ENCODE measurements at places on chromosomes 5 and 9.

GRCh38 chr5:73780302-73781080 lies 154.5 kb downstream of the ARHGEF28 start:
- DNase-seq, result no peak

DNA sequence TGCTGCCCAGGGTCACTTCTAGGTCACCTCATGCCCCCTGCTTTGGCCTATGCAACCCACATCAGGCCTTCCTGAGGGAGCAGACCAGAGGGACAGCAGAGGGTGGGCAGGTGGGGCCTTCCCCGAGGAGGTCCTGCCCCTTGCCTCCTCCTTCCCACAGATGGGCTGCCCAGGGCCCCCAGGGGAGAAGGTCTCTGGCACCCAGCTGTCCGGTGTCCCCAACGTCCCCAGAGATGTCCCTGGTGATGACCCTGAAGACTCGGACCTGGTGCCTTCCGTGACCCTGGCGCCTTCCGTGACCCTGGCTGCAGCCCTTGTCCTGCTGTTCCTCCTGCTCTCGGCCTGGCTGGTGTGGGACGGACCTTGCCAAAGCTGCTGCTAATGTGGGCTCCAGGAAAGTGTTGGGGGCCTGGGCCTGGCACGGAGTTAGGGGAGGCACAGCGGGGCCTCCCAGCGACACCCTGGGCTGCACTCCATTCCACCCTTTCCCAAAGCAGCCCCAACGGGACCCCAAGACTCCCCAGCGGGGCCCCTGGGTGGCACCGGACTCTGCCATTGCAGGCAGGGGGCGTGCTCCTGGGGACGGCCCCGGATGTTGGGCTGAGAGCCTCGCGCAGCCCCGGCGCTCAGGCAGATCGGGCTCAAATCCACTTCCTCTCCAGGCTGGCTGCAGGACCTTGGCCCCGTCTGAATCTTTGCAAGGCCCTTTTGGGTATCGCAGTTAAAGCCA lies 6.8 kb upstream of the SLC2A6 start:
- no peak for DNase-seq

GRCh38 chr5:102815540-102816332 lies 60.6 kb downstream of the PAM start:
- DNase-seq, result no peak

- no peak for DNase-seq
These were observed 34.3 kb downstream of the DBH start for GRCh38 chr9:133670466-133670865.

DNA sequence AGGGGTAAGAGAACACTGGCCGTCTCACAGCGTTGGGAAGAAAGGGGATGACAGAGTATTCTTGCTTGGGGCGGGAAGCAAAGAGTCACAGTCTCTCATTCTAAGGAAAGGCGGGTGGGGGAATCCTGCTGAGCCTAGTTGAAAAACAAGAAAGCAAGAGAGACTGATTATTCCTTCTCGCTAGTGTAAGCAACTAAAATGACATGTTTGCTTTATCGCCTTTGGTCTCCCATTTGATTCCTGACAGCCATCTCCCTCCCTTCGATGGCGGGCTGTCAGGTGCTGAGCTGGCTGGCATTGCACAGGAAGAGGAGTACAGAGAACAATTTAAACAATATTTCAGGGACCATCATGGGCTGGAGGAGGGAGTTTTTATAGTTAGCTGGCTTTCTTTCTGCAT lies 331.3 kb downstream of the ASTN2 start:
- no peak for DNase-seq

GRCh38 chr5:137372016-137372772 lies 126.9 kb downstream of the SPOCK1 start:
- no peak for DNase-seq

DNA sequence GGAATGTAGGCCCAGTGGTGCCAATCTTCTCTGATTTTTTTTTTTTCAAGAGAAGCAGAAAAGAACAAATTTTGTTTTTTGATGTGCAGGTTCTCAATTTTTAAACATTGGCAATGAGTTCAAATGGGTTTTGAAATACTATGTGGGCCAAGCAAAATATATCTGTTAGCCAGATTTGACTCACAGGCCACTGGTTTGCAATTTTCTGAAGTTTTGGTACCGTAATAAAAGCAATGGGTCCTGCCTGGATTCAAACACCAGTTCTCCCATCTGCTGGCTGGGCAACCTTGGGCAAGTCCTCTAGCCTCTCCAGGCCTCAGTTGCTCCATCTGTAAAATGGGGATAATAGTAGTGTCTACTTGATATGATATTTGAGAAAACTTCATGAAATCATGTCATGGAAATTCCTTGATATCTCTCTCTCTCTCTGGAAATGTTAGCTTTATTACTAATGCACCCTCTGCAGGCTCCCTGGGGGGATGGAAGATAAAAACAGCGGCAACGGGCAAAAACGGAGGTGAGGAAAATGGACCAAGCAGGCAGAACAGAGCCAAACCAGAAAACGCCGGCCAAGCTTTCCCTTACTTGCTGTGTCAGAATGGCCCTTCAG lies 63.4 kb downstream of the SMIM23 start:
- no peak for DNase-seq

GRCh38 chr9:117828466-117828865 lies 124.3 kb downstream of the TLR4 start:
- no peak for DNase-seq

- DNase-seq, result no peak
These were observed 269.4 kb upstream of the IRX1 start for GRCh38 chr5:3325972-3326840.

DNA sequence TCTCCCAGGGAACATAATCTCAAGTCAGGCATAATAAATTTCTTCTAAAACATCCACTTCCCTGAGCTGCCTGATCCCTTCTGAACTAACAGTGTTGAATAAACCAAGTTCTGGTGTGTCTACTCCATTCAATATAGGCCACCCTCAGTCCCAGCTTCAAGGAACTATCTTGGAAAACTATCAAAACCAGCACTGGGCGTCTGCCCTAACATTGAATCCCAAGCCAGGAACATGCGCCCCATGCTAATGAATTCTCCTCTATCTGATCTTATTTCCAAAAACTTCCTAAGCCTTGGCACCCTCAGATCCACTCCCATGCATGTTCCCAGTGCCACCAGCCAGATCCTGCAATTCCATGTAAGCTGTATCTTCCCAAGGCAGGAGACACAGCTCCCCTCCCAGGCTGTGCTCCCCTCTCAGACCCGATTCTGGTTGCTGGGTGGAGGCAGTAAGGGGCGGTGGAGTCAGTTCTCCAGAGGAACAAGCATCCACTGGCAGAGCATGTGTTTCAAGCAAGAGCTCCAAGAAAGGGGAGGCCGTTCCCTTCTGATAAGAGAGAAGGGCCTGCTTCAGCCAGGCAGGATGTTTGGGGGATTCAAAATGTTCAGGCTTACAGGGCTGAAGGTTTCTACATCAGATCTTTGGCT lies 13.1 kb upstream of the FOXI1 start:
- DNase-seq, result no peak

DNA sequence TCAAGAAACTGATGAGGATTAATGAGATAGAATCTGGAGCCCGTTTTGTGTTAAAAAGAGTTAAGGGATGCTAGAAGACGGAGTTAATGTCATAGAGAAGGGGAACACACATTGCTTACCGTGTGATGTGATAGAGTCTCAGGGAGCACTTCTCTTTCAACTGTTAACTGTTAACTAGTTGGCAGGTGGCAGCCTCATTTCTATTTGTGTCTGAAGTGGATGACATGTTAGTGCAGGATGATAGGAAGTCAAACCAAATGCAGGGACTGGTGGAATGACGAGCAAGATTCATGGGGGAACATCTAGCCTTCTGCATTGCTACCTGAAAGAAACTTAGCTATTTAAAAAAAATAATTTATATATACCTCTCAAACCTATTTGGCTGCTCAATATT lies 222.7 kb downstream of the MAST4 start:
- DNase-seq, result no peak

- DNase-seq, result no peak
These were observed 637.1 kb upstream of the CCNG1 start for GRCh38 chr5:162800301-162800700.

DNA sequence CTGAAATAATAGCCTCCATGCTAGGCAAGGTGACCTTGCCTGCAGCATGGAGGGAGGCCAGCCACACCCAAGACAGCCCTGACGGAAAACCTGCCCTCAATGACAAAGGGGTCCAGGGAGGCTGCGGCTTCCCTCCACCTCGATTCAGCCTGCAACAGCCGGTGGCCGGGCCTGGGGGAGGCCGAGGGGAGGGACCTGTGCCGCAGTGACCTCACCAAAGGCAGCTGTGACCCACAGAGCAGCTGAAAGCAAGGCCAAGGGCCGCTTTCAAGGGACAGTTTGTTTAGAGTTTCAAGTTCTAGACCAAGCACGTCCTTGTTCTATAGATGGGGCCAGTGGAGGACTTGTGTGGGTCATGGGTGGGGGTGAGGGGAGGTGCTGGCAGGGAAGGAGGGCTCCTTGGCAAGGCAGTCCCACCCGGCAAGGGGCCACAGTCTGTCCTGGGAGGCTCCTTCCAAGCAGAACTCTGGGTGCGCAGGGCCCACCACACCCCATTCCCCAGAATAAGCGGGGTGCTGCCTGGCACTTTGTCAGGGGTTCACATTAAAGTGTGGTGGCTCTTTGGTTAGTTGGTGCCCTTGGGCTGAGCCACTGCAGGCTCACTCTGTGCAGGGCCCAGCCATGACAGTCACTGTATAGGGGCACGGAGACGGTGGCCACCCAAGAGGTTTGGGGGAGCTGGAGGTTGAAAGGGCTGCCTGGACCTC lies 226.5 kb downstream of the FANCC start:
- no peak for DNase-seq

GRCh38 chr5:165282491-165282890 lies 1777.1 kb downstream of the MAT2B start:
- DNase-seq, result no peak

GRCh38 chr5:172223901-172224873 lies 30.2 kb downstream of the EFCAB9 start:
- no peak for DNase-seq

DNA sequence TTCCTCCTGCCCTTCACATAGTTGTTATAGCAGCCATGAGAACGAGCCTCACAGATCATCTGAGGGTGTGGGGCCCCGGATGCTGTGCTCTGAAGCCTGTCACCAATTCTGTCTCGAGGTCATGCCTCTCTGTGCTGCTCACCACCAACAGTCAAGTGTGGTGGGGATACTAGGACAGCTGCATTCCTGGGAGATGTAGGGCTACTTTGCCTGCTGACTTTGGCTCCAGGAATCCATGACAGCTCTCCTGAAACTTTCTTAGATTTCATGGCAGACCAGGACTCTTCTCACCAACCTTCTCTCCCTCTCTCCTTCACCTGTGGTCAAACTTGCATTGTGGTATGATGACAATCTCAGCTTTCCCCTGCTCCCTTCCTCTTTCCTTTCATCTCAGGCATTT lies 395.9 kb downstream of the PSAT1 start:
- DNase-seq, result no peak

GRCh38 chr5:1638658-1639400 lies 115.1 kb upstream of the LPCAT1 start:
- no peak for DNase-seq

- no peak for DNase-seq
These were observed 53.1 kb downstream of the ADAMTS2 start for GRCh38 chr5:179292202-179292601.

GRCh38 chr5:142801495-142801871 lies 31.3 kb downstream of the ARHGAP26 start:
- DNase-seq, result no peak

DNA sequence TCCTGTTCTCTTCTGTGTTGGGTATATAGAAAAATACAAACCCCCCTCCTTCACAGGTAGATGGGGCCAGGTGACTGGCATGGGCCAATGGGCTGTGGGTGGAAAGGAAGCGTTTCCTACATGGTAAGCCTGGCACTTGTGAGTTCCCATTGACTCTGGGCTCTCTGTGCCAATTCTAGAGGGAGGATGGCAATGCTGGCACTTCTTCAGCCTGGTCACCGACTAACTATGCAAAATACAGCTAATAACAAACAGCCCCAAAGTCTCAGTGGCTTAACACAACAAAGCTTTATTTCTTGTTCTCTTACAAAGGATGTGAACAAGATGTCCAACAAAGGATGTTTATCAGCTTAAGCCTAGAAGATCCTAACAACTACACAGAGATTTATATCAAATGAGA lies 258.1 kb downstream of the SYK start:
- DNase-seq, result no peak

- no peak for DNase-seq
These were observed 284.6 kb downstream of the ARRDC3 start for GRCh38 chr5:91098541-91098940.

- DNase-seq, result no peak
These were observed 91.7 kb downstream of the EDIL3 start for GRCh38 chr5:84292788-84293653.

GRCh38 chr9:16661816-16662215 lies 208.7 kb downstream of the BNC2 start:
- no peak for DNase-seq

- DNase-seq, result no peak
These were observed 12.9 kb upstream of the COL15A1 start for GRCh38 chr9:98930792-98931191.

- DNase-seq, result no peak
These were observed 9.6 kb downstream of the KIF2A start for GRCh38 chr5:62315376-62316175.

DNA sequence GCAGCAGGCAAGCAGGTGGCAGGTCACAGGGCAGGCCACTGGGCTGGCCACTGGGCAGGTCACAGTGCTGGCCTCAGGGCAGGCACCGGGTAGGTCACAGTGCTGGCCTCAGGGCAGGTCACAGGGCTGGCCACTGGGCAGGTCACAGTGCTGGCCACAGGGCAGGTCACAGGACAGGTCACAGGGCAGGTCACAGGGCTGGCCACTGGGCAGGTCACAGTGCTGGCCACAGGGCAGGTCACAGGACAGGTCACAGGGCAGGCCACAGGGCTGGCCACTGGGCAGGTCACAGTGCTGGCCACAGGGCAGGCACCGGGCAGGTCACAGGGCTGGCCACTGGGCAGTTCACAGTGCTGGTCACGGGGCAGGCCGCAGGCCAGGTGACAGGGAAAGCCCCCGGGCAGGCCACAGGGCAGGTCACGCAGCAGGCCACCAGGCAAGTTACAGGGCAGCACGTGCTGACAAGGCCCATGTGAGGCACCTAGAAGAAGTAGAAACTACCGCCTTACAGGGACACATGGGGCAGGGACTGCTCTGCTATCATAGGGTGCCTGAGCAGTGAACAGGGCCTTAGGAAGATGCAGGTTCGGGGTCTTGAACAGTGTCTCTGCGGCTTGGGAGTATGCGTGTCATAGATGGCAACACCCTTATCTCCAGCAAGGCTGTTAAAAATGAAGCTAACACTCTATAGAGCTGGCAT lies 18.6 kb upstream of the MED10 start:
- no peak for DNase-seq

GRCh38 chr5:43437062-43437660 lies 25.0 kb upstream of the CCL28 start:
- DNase-seq, result no peak

GRCh38 chr5:77316871-77317661 lies 106.6 kb downstream of the PDE8B start:
- no peak for DNase-seq

- DNase-seq, result no peak
These were observed 375.6 kb downstream of the OSTF1 start for GRCh38 chr9:75463871-75464270.

Data from D721Med (cell line).